LNCaP clone FGC (cell line): ENCODE measurements at places on chromosomes 3 and 15.

- no peak for DNase-seq
Measured at GRCh38 chr3:8470801-8471200, 30.8 kb upstream of the LMCD1 start.

- DNase-seq, result no peak
Measured at GRCh38 chr3:56825567-56826438, 24.1 kb upstream of the ARHGEF3 start.

- no peak for DNase-seq
Measured at GRCh38 chr3:133855772-133856171, 39.9 kb downstream of the RAB6B start.

DNA sequence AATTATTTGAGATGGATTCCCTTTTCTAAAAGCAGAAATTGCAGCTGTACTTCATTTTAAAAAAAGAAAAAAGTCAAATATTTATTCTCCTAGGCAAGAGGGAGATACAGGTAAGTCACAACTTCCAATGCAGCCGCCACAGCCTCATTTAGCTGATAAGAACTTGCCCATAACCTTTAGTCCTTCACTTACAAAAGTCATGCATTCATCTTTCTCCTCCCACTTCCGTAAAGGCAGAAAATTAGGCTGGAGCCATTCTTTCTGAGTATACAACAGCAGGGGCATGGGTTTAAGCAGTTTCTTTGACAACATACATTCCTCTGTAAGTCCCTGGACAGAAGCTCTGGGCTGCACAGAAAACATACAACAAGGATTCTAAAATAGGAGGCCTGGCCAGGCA is 4.3 kb downstream of the SUCLG2 start:
- DNase-seq, result no peak

DNA sequence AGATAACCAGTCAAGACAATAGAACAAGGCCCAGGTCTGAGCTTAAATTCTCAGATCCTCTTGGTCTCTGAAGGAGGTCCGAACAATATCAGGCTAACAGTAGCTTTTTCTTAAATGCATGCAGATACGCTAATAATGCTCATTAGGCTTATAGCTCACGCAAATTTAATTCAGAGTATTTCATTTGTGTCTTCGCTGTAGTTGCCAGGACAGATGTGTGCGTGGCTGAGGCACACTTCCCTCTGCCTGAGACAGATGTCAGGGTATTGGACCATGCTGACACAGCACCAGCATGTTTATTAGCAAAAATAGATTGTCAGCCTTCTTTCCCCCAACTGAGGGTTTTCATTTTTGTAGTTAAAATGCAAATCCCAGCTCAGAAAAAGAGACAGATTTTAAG is 102.9 kb upstream of the BFSP2 start:
- DNase-seq, result no peak

DNA sequence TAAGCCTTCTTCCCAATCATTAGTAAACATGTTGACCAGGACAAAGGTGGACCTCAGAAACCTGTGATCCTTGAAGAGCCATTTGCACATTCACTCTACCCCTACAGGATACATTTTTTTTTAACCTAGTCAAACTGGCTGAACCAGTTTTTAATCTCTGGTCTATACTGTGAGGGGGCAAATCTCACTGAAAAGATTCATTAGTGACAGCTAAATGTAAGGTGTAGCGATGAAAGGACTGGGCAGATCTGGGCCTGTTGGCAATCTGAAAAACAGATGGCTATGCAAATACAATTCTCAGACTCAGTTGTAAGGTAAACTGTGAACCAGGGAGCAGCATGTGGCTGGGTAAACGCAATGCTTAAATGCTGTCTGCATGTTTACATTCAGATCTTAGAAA is 75.6 kb upstream of the SNTN start:
- DNase-seq, result peak; percentile 7

DNA sequence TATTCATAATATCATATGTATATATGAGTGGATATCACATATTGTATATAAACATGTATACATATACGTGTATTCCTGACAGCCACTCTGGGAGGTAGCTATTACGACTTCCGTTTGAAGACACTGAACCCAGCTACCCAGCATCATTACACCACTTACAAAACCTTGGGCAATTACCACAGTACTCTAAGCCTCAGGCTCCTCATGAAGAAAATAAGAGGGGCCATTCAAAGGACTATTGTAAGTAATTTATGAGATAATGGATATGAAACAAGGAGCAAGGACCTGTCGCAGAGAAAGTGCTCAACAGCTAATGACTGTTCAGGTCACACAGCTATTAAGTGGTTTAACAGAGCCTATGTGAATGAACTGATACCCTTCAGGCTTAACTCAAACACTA is 52.4 kb downstream of the KCNMB2 start:
- DNase-seq, result no peak

DNA sequence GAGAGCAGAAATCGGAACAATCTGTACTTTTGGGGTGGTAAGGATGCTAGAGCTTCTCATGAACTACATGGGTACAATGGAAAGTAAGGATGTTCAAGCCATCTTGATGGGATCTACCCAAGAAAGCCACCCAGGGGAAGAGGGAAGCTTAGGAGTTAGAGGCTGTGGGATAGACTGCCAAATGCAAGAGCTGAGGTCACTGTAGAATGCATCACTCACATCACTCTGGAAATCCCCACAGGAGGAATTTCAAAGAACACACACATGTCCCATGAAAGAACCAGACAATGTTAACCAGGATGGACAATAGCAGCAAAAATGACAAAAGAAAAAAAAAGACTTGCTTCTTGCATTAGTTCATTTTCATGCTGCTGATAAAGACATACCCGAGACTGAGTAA is 32.8 kb upstream of the UBE2E2 start:
- no peak for DNase-seq

DNA sequence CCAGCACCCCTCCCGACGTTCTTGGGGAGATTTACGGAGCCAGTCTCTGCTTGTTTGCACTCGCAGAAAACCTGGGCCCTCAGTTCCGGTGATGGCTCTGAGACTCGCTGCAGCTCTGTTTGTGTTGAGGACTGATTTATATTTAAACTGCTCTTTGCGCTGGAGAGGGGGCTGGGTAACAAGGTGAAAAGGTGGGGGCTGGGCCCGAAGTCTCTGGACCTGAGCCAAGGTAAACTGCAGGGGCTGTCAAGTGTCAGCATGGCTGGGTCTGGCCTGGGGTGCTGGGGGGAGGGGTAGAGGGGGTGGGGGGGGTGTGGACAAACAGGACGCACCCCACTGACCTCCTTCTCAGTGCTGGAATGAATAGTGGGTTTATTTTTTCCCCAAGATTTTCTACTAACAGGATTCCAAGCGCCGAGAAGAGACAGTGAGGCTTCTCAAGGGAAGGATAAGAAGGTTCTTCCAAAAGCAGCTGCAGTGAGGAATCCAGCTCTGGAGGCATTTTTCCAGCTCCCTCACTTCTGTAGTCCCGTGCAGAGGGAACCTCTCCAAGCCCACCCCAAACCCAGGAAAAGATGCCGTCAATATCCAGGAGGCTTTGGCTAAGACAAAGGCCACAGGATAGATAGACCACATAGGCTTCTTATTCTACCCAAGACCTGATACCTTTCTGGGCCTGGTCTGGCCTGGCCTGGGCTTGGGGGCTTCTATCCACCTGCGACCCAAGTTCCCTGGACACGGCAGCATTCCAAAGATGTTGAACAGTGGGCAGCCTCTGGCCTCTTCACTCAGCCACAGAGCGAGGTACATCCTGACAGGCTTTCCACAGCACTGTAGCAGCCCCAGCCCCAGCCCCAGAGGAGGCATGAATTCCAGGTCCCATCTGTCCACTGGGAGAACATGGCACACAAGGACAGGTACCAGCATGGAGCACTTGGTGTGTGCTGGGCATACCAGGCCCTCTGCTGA is 938 bp upstream of the SLCO2A1 start:
- no peak for DNase-seq

DNA sequence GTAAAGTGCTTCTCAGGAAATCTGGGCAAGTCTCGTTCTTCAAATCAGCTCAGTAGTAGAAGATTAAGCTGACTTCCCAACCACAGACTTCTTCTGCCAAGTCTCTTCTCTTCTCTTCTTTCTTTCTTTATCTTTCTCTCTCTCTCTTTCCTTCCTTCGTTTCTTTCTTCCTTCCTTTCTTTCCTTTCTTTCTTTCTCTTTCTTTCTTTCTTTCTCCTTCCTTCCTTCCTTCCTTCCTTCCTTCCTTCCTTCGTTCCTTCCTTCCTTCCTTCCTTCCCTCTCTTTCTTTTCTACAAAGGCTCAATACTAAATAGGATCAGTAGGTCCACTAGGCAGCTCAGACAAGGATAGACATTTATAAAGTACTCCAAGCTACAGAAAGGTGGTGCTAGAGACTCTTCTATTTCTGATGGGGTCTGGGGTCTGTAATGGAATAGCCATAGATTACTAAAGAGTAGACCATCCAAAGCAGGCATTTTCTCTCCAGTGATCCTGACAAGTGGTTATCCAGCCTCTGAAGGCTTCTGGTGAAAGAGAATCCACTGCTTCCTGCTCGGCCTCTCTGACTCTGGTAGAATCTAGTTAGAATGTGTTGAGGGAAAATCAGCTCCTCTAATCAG is 100.8 kb downstream of the TPRG1 start:
- no peak for DNase-seq

DNA sequence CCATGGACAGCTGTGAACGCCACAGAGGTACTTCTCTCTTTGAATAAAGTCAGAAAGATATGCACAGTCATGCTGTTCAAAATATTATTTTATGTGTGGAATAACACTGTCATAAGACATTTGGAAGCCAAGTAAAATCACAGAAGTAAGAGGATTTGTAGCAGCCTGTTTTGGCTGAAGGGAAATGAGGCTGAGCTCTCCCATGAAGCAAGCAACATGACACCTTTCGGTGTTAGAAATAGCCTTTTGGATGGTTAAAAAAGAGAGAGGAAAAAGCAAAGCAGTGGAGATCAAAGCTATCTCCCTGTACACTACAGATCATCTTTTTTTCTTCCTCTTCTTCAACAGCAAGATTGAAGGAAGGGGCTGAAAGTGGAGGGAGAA is 755.3 kb downstream of the ROBO1 start:
- no peak for DNase-seq

GRCh38 chr3:139281522-139282196 is 62.2 kb upstream of the MRPS22 start:
- DNase-seq, result no peak

DNA sequence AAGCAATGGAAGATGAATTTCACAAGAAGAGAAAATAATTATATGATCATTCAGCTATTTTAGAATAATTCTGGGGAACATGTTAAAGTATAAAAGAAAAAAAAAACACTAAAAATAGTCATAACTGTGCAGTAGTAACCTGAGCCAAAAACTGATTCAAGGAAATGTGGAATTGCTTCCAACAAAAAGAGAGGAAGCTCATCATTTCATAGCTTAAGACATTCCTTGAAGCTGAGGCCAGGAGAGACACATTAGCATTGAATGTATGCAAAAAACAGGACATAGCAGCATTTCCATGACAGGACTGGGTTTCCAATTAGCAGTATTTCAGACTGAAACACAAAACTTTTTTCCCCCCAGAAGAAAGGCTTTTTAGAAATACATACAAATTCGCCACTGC is 27.7 kb upstream of the LRRN1 start:
- no peak for DNase-seq

DNA sequence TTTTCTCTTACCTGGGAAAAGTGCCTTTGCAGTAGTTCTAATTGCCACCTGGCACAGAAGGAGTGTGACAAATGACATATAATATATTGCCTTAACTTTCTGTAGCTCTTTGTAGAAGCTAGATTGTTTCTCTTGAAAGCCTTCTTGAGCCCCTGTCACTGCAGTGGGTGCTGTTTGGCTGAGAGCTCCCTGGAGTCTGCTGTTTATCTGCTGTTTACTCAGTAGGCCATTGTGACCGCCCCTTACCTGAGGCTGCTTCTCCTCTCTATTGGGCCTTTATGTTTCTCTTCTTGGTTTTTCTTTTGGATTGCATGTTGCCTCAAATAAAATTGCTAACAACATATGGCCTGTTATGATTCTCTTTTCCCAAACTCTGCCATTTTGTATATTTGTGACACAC is 16.7 kb downstream of the MAP2K5 start:
- no peak for DNase-seq

DNA sequence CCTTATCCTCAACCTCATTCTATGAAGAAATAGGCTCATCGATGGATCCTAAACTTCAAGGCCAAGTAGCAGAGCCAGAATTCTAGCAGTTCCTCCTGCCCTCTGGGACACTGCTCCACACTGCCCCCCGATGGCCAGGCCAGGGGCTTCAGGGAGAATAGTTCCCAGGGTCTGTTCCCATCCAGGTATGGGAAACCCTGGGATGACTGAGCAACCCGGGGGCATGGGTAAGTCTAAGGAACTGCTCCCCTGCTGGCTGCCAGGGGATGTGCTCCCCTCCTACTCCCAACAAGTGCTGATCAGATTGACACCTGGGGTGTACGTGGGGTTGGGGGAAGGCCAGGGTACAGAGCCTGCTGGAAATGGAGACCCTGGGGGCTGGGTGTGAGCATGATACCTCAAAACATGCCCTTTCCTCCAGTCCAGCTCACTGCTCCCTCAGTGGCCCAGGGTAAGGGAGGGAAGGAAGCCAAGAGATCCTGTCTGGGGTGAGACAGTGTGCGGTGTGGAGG is 7.6 kb downstream of the ULK3 start:
- no peak for DNase-seq

GRCh38 chr3:54831112-54831511 is 96.7 kb downstream of the LRTM1 start:
- DNase-seq, result no peak

GRCh38 chr3:18207226-18207625 is 217.9 kb downstream of the SATB1 start:
- no peak for DNase-seq

- no peak for DNase-seq
Measured at GRCh38 chr15:83424101-83424500, 23.0 kb upstream of the SH3GL3 start.

GRCh38 chr3:174199696-174200095 is 659.4 kb upstream of the NAALADL2 start:
- no peak for DNase-seq

DNA sequence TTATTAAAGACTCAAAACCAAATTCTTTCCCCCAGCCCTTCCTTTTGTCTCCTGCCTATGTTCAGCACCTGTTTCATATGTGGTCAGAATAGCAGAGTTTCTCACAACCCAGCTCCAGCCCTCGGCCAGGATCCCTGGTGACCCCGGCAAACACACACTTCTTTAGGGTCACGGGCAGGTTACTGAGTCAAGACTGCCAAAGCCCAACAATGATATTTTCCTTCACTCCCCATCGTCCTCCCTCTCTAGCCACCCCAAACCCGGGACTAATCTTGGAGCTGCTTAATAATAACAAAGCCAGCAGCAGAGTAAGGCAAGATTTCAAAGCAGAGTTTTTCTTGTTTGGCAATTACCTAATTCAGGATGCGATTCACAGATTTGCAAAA is 25.5 kb downstream of the RARB start:
- DNase-seq, result no peak

DNA sequence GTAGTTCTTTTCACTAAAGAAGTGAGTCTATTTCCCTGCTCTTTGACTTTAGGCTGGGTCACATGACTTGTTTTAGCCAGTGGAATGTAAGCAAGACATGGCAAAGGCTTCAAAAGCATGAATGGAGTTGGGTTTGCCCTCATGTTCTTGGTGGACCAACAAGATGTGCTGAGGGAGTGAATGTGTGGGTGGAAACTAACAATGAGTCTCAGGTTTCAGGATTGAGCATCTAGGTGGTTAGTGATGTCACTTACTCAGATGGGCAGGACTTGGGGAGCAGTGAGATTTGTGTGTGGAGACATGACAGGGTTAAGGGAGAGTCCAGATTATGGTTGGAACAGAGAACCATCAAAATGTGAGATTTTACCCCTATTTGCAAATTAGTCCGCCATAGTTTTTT is 181.4 kb upstream of the UBE2E1 start:
- no peak for DNase-seq

GRCh38 chr3:176950743-176951142 is 246.5 kb downstream of the TBL1XR1 start:
- no peak for DNase-seq
